GM23338 (cell line): ENCODE measurements at places on chromosomes 2 and 18.

GRCh38 chr18:10839421-10839820 lies 309.9 kb downstream of the PIEZO2 start:
- no peak for DNase-seq

GRCh38 chr18:11309172-11309571 lies 159.8 kb upstream of the PIEZO2 start:
- peak; percentile 32 for DNase-seq

- DNase-seq = peak; percentile 48
Observed at GRCh38 chr18:13447621-13448334, 229.2 kb downstream of the LDLRAD4 start.

DNA sequence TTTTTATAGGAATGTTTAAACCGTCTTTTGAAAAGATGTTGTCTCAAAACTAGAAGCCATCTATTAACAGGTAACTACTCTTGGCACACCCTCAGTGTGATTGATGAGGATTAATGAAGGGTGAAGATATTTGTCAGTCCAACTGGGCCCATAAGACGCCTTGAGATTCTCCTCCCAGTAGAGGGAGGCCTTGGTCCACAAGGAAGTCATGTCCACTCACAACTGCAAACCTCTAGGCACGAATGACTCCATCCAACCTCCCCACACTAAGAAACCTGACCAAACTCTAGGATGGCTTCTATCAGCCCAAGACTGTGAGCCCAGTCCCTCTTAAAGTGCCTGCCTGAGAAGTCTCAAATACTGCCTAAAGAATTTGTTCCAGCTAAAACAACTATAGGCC lies 19.2 kb upstream of the GRP start:
- DNase-seq = peak; percentile 33

DNA sequence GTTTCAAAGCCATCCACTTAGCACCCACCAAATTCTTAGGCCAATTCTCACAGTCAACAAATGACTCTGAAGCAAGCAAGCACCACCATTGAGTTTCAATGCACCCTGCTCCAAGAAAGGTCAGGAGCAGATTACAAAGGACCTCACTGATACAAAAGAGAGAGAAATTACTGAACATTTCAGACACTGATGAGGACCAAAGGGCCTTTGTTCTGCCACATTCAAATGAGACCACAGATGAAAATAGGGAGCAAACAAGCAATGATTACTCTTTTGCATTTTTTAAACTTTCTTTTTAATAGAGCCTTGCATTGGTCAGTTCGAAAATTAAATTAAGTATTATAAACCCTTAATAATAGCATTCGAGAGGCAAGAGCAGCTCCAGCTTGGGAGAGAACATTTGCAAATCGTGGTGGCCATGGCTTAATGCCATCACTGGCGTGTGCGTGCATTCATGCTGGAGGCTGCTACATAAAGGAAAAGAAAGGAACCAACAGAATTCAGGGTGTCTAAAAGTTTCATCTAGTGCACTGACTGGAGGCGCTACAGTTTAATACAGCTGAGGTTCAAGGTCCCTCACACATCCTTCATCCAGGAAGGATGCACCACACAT lies 87.5 kb downstream of the KLF7 start:
- no peak for DNase-seq

DNA sequence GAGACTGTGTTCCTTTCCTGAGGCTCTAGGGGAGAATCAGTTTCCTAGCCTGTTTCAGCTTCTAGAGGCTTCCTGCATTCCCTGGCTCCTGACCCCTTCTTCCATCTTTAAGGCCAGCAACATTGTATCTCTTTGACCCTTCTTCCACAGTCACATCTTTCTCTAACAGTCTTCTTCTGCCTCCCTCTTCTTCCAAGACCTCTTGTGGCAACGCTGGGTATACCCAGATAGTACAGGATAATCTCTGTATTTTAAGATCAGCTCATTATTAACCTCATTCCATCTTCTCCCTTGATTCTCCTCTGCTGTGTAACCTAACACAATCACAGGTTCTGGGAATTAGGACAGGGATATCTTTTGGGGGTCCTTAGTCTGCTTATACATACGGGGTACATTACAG lies 8.9 kb upstream of the MYL12A start:
- no peak for DNase-seq

DNA sequence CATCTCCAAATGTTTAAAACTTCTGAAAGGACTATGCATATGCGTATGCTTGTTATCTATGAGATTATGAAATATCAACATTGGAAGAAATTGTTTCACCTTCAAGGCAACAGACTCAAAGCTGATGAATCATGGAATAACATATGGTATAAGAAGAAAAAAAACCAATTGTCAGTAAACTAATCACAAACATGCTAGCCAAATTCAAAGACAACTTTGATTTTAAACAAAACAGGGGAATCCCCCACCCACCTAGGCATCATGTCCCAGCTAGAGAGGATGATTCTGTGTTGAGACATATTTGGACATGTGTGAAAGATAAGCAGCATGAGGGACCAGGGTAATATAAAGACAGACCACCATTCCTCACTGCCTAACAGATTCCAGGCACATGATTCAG lies 147.7 kb downstream of the WDPCP start:
- DNase-seq = no peak

- DNase-seq = no peak
Observed at GRCh38 chr2:88855620-88856408, 164.3 kb downstream of the RPIA start.

DNA sequence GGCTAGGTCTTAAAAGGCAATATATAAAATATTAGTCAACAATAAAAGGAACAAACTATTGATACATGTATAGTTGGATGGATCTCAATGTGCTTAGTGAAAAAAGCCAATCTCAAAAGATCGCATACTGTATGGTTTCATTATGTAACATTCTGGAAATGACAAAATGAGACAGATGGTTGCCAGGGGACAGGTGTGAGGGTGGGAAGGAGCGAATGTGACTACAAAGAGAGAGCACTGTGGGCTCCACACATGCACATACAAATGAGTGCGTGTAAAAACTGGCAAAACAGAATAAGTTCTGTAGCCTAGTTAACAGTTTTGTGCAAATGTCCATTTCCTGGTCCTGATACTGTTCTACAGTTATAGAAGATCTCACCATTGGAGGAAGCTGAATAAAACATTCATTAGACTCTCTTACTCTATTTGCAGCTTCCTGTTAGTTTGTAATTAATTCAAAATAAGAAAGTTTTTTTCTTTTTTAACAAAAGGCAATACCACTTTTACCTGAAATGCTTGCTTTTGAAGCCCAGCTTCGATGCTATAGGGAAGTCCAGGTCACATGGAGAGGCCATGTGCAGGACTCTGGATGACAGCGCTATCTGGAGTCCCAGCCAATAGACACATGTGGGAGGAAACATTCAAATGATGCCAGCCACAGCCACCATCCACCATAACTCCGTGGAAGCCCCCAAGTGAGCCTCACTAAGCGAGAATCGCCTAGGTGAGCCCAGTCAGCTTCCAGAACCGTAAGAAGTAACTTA lies 21.0 kb upstream of the C2orf80 start:
- DNase-seq = no peak

GRCh38 chr2:66567729-66568128 lies 132.8 kb downstream of the MEIS1 start:
- DNase-seq = no peak

GRCh38 chr2:33238111-33238510 lies 238.3 kb upstream of the RASGRP3 start:
- DNase-seq = no peak

DNA sequence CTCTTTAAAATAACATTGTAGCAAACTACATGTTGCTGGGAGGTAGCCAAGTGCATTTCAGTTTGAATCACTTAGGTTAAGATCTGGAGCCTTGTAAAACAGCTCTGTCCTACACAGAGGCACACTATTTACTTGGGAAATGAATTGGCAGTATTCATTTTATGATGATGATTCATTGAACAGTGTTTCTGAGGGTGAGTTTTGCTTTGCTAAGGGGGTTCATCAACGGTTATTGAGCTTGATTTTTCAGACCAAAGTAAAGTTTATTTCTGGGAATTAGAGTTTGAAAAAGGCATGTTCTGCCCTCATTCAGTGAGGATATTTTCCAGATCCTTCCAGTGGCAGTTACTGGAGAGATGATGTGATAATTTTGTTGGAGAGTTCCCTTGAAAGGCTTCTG lies 55.6 kb downstream of the CCDC85A start:
- no peak for DNase-seq

DNA sequence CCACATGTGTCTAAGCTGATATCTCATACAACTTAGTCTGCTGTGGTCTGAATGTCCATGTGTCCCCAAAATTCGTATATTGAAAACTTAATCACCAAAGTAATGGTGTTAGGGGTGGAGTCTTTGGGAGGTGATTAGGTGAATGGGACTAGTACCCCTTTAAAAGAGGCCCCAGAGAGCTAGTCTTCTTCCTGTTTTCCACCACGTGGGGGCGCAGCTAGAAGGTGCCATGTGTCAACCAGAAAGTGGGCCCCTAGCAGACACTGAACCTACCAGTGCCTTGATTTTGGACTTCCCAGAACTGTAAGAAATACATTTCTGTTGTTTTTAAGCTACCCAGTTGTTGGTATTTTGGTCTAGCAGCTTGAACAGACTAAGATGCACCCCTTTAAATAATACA lies 86.6 kb downstream of the ASB1 start:
- DNase-seq = peak; percentile 85

GRCh38 chr2:72092111-72092510 lies 55.6 kb downstream of the CYP26B1 start:
- DNase-seq = no peak

DNA sequence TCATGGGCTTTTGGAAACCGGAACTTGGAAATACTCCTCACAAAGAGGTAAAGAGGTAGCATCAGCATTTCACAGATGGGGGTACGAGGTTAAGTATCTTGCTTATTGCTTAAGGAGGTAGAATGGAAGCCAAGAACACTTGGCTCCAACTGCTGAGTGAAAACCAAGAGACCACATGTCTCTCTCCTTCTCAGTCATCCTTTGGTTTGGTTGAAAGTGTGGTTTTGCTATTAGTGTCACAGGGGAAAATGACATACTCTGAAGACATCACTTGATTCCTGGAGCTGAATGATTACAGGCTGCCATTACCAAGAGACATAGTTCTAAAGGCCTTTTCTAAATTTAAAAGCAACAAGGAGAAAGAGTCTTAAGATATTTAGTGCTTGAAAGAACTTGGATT lies 41.5 kb downstream of the ANTXR1 start:
- DNase-seq = no peak

DNA sequence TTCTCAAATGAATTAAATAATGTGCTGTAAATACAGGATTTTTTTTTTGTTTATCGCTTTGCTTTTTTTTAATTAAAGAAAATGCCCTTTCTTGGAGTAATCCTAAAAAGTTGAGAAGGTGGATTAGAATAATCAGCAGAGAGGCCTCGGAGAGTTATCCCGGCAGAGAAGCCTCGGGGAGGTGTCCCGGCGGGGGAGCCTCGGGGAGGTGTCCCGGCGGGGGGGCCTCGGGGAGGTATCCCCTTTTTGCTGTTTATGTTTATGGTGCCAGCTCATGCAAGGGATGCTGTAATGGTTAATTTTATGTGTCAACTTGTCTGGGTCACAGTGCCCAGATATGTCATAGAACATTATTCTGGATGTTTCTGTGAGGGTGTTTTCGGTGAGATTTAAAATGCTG lies 263.0 kb upstream of the TRIB2 start:
- no peak for DNase-seq

DNA sequence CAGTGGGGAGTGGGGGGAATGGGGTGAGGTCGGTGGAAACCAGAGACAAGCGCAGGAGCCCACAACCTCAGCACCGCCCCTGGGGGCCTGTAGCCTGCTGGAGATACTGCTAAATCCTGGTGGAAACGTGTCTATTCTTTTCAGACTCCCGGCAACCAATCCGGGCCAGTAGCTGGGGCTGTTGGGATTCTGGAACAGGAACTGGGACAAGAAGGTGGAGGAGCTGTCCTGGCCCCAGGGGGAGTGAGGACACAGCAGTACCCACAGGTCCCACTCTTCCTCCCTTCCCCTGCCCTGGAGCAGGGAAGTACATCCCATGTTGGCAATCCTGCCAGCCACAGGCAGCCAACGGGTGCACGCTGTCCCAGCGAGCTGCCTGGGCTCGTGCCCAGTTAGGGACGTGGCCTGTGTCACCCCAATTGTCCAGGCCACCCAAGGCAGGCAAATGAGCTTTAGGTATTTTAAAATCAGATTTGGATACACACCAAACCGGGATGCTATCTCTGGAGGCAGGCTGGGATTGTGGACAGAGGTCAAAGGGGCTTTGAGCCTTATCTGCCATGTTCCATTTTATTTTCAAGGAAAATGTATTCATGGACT lies 51.8 kb downstream of the HS1BP3 start:
- no peak for DNase-seq

DNA sequence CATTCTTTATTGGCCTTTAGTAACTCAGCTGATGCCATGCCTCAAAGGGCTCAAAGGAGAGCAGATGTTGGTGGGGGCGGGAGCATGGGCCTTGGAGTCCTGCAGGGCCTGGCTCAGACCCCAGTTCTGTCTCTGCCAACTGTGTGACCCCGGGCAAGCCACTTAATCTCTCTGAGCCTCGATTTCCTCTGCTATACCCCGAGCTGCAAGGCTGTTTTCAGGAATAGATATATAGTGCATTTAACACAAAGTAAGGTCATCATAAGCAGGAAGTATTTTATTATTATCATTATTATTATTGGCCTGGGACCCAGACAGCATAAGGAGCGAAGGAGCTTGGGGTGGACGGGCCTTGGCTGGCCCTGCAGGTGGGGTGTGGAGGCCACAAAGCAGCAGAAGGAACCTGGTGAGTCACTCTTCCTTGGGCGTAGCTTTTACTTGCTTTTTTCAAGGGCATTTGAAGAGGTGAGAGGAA lies 162.7 kb downstream of the INHBB start:
- DNase-seq = no peak

GRCh38 chr2:135685361-135685760 lies 56.3 kb upstream of the UBXN4 start:
- no peak for DNase-seq

GRCh38 chr2:239393388-239393940 lies 7.4 kb downstream of the HDAC4 start:
- no peak for DNase-seq

DNA sequence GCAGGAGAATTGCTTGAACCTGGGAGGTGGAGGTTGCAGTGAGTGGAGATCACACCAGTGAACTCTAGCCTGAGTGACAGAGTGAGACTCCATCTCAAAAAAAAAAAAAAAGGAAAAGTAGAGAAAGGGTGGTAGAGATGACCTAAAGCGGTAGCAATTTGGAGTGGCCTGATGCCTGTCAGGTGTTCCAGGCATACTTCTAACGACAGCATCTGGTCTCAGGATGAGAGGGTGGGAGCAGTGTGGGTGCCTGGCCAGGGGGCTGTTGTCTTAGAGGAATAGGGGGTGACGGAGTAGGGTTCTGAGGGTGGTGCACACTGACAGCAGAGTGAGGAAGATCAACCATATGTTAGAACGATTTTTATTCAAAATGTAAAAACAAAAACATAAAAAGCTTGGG lies 21.8 kb downstream of the ZNF236 start:
- DNase-seq = no peak

DNA sequence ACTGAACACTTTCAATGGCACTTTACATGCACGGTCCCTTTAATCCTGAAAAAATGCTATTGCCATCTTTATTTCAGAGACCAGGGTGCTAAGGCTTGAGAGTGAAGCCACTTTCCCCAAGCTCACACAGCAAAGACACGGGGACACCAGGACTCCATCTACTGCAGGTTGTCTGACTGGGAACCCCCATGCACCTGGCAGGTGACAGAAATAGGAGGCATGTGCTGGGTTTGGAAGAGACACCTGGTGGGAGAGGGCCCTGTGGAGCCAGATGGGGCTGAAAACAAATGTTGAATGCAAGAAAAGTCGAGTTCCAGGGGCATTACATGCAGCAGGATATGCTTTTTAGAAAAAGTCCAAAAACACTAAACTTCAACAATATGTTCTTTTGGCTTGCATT lies 5.2 kb upstream of the EHD3 start:
- DNase-seq = no peak
